Cerebellar cortex (tissue), 1 donor: ENCODE measurements at places on chromosomes 2 and 18.

DNA sequence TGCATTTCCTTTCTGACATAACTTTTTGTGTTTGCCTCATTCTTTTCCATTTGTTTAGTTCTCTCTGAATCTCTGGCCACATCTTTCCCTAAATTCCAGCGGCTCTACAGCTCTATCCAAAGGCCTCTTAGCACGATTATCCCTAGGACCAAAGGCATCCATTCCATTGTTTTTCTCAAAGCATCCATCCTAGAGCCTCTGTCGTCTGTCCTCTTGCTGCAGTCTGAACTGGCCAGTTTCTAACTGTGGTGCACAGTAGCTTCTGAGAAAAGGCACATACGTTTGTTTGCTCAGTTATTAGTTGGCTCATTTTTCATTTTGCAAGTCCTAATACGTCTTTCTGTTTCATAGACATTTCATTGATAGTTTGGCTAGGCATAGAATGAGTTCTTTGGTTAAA is 45.7 kb upstream of the TCF7L1 start:
- no peak for DNase-seq

DNA sequence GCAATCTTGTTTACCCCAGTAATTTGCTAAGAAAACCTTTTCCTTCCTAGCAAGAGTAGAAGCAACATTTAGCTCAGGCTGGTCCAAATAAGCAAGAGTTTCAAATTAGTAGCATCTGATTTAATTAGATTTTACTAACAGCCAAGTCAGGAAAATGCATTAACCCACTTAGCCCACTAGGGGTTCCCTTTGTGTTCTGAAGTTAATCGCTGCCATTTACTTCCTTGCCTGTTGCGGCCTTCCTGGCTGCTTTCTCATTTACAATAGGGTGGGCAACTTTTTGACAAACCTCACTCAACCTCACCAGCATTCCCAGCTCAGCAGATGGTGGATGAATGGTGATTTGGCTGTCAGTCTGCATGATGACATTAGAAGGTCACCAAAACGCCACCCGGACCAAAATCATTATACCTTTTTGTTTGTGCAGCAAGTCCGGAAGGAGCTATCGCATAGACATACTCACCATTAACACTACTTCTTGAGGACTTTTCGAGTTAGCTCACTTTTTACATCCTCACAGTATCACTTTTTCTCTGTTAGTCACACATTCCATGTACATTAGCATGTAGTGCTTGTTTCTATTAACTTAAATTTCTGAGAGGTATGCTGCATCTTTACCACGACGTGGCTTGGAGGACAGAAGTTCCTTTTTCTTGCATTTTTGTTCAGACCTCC is 101.5 kb upstream of the SETBP1 start:
- no peak for DNase-seq

- DNase-seq: peak; percentile 59
Measured at GRCh38 chr2:197309691-197310231, 819 bp downstream of the ANKRD44 start.

DNA sequence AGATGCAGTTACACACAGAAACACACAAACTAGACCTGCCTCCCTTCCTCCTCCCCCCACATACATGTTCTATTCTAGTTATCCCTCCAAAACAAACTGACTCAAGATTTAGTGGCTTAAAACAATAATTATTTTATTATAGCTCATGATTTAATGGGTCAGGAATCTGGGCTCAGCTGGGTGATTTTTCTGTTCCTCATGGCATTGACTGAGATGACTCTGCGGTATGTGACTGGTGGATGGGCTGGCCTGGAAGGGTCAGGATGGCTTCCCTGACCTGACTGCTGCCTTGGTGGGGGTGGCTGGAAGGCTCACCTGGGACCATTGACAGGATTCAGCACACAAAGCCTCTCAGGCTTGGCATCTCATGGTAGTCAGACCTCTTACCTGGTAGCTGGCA is 33.7 kb upstream of the NTSR2 start:
- no peak for DNase-seq

- DNase-seq: no peak
Measured at GRCh38 chr2:212427638-212428037, 111.0 kb downstream of the ERBB4 start.

- DNase-seq: peak; percentile 89
Measured at GRCh38 chr2:234135750-234136221, 85.3 kb downstream of the SPP2 start.

- no peak for DNase-seq
Measured at GRCh38 chr2:126900646-126901319, 2.1 kb downstream of the TEX51 start.

DNA sequence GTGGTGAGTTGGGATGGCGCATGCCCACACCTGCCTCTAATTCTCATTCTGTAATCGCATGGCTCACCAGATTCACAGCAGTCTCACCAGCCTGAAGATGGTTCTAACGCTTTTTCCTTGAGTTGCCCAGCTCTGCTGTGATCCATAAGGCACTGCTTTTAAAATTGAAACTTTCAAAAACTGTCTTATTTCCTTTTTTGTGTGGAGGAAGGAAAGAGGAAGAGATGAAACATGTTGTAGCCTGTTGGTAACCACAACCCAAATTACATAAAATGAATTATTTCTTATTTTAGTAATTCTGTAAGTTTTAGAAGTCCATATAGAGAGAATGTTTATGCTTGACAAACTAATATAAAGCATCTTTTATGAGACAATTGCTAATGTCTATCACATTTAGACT is 165.4 kb downstream of the RBM43 start:
- DNase-seq: no peak
